ENCODE measurements at places on chromosomes 5 and 9.

DNA sequence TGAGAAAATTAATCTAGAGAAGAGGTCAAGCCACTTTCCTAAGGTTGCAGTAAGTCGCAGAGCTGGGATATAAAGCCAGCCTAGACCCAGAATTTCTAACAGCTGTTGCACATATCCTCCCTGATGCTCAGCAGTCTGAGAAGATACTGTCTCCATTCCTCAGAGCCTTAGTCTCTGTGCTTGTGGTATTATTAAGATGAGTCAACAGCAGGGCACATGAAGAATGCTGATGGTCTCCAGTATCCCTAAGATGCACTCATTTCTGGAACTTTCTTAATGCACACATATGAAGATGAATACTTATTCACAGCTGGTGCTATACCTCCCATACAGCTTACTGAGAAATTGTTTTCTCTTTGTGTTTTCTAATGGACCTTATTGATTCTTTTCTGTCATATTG is 32.5 kb downstream of the SGCD start:
- no peak for DNase-seq

DNA sequence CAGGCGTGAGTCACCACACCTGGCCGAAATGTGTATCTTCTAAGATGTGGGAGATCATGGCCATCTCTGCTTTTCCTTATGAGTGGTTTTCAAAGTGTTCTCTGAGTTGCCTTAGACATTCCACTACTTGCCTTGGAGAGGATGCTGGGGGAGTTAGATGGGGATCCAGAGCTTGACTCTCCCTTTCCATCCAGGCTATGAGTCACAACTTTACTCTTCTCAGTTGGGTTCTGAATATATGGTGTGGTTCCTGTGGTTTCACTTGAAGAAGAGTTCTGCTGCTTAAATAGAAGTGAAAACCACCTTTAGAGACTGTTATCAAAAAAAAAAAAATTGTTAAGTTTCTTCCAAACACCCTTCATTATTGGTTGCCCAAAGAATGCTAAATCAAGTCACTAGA is 217.6 kb downstream of the ZNF608 start:
- no peak for DNase-seq

GRCh38 chr9:131259432-131259898 is 16.8 kb downstream of the FAM78A start:
- DNase-seq, result no peak

DNA sequence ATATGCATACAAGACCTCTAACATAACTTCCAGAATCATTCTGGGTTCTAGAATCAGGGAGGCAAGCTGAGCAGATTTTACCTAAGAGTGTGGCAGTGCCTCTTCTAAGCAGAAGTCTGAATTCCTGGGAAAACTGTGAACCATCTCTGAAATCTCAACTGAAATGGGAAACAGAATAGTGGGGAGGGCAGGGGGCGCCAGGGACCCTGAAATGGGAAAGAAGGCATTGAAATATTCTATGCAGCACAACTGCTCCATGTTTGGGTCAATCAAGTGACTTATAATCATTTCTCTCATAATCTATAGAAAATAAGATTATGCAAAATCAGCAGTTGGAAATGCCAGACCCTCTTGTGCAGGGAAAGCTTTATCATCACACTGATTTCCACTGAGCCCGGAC is 156.1 kb downstream of the EBF1 start:
- no peak for DNase-seq

- DNase-seq, result no peak
Observed at GRCh38 chr9:14205463-14205862, 108.5 kb downstream of the NFIB start.

GRCh38 chr5:112126982-112127381 is 292.1 kb downstream of the EPB41L4A start:
- no peak for DNase-seq

GRCh38 chr9:3946840-3947587 is 352.9 kb downstream of the GLIS3 start:
- DNase-seq, result no peak

- no peak for DNase-seq
Observed at GRCh38 chr9:27602142-27602861, 29.0 kb upstream of the C9orf72 start.

DNA sequence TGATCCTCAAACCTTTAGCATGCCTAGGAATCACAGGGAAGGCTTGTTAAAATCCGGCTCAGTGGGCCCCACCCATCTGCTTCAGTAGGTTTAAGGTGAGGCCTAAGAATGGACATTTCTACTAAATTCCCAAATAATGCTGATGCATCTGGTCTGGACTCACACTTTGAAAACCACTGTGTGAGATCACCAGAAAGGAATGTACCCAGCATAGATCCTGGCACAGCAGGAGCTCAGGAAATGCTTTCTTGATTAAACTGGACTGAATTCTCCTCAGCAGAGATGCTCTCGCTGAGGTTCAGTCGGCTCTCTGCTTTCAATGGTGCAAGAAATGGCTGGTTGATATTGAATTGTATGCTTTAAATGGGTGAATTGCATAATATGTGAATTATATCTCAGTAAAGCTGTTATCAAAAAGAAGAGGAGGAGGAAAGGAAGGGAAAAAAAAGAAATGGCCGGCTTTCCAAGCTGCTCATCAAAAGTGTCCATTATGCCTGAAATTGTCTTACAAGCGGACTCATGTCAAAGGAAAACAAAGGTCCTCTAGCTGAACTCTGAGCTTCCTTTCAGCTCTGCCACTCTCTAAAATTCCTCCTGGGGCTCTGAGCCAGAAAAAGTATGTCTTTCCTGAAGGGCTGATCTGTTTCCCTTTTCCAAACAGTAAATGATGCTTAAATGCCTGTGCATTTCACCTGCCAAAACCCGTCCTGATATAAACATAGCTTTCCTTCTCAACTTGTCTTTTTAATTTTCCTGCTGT is 77.6 kb upstream of the SAP30L start:
- peak; percentile 45 for DNase-seq

- no peak for DNase-seq
Observed at GRCh38 chr5:146463446-146463845, 16.3 kb downstream of the TCERG1 start.

DNA sequence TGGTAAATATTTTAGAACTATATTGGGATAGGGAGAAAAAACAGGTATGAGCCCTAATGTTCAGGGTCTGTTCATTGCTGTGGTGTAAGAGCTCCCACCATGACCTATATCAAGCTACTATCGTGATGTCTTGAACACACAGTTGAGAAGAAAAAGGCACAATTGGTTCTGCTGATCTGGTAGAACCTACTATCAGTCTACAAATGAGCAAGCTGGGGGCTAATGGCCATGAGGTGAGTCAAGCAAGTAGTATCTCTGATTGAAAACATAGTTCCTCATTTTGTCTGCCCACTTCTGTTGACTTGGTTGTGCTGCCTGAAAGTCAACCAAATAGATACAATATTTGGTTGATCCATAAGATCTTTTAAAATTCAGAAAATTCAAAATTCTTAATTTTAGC is 1026.3 kb downstream of the CDH12 start:
- no peak for DNase-seq

GRCh38 chr5:6545036-6545693 is 87.7 kb downstream of the NSUN2 start:
- DNase-seq, result no peak

DNA sequence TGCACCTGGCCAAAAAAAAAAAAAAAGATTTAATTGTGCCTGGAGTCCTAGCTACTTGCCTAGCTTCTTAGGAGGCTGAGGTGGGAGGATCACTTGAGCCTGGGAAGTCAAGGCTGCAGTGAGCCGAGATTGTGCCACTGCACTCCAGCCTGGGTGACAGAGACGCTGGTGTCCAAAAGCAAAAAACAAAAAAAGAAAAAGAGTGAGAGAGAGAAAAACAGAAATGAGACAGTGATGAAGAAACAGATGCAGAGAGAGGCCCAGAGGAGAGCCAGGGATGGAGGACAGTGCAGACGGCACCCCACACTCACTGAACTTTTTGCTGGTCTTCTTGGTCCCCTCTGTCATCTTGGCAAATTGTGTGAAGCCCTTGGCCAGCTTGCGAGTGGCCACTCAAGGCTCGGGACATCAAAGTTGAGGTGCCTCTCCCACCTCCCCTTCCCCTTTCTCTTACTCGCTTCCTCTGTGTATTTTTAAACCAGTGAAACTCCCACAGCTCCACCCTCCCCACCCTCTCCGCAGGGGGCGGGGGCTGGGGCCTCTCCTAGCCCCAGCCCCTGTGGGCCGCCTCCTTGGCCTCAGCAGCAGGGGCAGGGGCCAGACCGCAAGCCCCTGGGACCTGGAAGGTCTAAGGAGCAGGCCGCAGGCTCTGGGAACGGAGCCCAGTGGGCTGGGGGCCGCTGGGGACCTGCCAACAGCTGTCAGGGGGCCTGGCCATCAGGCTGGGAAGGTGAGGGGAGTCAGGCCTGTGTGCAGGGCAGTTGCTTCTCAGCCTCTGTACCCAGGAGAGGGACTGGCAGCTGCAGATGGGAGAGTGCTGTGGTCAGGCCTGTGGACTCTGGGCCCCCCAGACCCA is at the start of gene SH2D3C:
Gene SH2D3C (minus strand): TSS at position 387 of the 856 bp plus-strand sequence. CDS start 39 bp downstream, at position 348.
- no peak for DNase-seq

- DNase-seq, result no peak
Observed at GRCh38 chr5:178423901-178424809, 166.0 kb downstream of the COL23A1 start.

DNA sequence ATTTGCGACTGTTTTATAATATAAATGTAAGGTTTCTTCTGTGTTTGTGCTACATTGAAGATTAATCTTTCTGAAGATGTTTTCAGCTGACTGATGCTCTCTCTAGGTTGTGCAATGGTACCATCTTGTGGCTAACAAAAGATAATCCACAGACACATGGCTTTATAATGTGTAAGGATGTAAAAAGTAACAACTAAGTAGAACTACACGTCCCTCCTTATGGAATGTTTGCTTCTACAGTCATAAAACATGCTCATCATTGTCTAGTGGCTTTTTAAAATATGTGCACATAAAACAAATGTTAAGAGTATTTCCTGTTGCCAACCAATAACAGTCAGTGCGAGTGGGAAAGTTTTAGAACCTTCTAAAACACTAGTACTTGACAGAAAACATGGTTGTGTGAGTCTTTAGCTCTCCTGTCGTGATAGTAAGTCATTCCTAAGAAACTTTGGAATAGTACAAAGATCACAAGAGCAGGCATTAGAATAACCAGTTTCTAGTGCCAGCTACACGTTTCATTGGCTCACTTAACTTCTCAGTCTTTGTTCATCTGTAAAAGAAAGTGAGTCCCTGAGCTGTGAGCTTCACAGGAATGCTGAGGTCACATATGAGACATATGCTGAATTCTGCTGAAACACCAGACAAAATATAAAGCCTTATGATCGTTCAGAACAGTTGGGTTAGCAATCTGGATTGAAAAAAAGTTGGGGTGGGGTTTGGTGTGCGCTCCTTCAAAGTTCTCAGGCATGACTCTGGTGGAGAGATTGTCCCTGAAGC is 75.7 kb upstream of the GLIS3 start:
- DNase-seq, result no peak

GRCh38 chr5:158142156-158142555 is 283.2 kb upstream of the CLINT1 start:
- DNase-seq, result no peak

- no peak for DNase-seq
Observed at GRCh38 chr5:112248623-112249022, 170.5 kb downstream of the EPB41L4A start.

GRCh38 chr5:148387325-148387724 is 3.6 kb downstream of the FBXO38 start:
- no peak for DNase-seq

- no peak for DNase-seq
Observed at GRCh38 chr5:62729675-62730074, 151.1 kb downstream of the LRRC70 start.

GRCh38 chr9:130172858-130173665 is 858 bp downstream of the NCS1 start:
- peak; percentile 92 for DNase-seq

GRCh38 chr9:95103281-95103771 is 214.2 kb downstream of the FANCC start:
- DNase-seq, result no peak

DNA sequence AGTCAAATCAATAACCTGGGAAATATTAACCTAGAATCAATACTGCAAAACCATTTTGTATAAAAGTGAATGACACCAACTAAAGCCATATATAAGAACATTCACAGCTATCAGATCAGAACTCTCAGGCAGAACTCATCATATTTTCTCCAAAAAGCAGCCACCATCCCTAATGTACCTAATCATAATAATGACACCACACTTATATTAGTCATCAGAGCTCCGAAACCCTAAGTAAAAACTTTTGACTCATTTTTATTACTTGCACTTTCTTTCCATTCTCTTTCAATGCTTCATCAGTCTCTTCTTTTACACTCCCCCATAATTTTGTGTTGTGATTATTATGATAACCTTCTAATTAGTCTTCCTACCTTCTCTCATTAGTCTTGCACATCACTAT is 45.3 kb downstream of the INSL6 start:
- DNase-seq, result no peak

DNA sequence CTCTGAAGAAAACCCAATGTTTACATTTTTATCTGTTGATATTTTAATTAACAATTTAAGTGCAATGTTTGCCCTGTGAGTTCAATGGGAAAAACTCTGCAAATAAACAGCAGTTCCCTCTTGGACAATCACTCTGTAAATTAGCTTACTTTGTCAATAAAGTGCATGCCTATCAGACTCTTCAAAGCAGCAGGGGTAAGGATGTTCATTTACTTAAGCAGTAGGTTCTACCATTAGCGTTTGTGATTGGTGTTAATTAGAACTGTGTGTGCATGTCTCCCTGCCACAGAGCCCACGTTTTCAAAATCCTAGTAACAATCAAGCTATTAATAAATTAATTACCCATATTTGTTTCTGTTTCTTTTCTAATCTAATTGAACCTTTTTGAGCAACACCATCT is 1921.6 kb upstream of the WWC1 start:
- no peak for DNase-seq

DNA sequence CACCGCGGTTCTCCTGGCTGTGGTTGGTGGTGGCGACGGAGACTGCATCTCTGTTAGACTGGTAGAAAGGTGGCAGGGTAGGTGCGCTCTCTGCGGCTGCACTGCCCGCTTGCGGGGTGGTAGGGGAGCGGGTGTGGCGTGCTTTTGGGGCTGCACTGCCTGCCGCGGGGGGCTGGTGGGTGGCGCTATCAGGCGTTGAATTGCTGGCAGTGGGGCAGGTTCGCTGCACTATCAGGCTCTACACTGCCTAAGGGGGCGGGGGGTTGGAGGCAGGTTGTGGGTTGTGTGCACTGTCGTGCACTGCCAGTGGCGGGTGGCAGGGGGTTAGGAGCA is 21.0 kb upstream of the TRIM52 start:
- no peak for DNase-seq

- DNase-seq, result no peak
Observed at GRCh38 chr9:130299785-130300615, 34.4 kb downstream of the HMCN2 start.

GRCh38 chr5:104800440-104801048 is 1238.0 kb upstream of the NUDT12 start:
- DNase-seq, result no peak

All from posterior cingulate gyrus (tissue), 11 donors.